ENCODE measurements at places on chromosomes 1 and 21.

DNA sequence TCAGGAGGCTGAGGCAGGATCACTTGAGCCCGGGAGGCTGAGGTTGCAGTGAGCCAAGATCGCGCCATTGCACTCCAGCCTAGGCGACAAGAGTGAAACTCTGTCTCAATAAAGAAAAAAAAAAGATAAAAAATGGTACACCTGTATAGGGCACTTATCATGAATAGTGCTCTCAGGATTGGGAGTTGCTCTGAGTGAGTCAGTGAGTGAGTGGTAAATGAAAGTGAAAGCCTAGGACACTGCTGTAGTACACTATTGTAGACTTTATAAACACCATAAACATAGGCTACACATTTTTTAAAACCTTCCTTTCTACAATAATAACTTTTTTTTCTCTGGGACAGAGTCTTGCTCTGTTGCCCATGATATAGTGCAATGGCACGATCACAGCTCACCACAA, 16.8 kb downstream of the PHTF1 start:
- no peak for DNase-seq

GRCh38 chr1:8679395-8679800, 138.0 kb downstream of the RERE start:
- DNase-seq, result no peak

GRCh38 chr1:36055706-36056105, 28.2 kb upstream of the TEKT2 start:
- DNase-seq, result no peak

GRCh38 chr1:151985768-151986167, 7.9 kb downstream of the S100A10 start:
- DNase-seq, result no peak

GRCh38 chr1:22662318-22662717, 9.3 kb downstream of the C1QB start:
- no peak for DNase-seq

GRCh38 chr1:153848805-153849204, 73.6 kb downstream of the SLC27A3 start:
- DNase-seq, result no peak

DNA sequence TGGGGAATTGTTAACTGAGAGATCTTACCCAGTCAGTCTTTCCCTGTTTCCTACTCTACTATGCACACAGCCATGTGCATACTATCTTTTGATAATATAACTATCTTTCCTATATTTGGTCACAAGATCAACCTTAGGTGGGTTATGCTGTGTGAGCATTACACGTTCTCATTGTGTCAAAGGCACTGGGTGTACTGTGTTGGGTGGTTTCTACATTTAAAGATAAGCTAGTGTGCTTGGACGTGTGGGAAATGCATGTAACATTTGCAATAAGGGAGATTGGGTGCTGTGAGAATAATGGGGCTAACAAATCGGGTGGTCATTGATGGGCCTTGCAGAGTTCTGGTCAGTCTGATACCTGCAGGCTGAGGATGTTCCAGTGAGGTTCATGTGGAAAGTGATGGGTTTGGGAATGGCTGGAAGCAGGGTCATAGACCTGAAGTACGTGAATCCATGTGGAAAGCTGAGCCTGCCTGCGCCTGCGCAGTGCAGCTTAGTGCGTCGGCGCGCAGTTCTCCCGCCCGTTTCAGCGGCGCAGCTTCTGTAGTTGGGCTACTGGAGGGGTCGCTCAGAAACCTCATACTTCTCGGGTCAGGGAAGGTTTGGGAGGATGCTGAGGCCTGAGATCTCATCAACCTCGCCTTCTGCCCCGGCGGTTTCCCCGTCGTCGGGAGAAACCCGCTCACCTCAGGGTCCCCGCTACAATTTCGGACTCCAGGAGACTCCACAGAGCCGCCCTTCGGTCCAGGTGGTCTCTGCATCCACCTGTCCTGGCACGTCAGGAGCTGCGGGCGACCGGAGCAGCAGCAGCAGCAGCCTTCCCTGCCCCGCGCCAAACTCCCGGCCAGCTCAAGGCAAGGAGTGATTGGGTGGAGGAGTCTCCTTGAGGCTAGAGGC, at the start of gene MSH4:
Gene MSH4, plus strand, starts transcription at position 507 of the 897 bp plus-strand sequence. Its CDS starts 104 bp downstream, at position 611.
- no peak for DNase-seq

DNA sequence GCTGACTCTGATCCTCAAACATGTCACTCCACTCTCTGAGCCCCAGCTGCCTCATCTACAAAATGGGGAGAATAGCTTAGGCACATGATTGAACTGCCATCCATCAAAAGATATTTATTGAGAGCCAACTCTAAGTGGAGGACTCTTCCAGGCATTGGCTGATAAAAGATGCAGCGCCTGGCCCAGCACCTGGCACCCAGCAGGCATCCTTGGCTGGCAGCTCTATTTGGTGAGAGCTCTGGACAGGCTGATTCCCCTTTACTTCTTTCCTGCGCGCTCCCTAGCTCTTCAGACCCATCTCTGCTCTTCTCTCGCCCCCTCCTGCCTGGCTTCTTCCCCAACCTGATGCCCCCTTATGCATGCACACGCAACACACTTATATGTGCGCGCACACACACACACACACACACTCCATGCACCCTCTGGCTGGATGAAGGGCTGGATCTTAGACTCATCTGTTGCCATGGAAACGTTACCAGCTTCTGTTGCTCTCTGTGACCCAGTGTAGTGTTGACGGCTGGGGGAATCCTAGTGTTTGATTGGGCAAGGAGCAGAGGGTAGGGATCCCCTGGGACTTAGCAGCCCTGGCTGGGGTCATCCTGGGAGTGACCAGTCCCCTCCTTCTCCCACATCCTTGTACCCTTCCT, 49.3 kb downstream of the VWA5B1 start:
- DNase-seq, result no peak

DNA sequence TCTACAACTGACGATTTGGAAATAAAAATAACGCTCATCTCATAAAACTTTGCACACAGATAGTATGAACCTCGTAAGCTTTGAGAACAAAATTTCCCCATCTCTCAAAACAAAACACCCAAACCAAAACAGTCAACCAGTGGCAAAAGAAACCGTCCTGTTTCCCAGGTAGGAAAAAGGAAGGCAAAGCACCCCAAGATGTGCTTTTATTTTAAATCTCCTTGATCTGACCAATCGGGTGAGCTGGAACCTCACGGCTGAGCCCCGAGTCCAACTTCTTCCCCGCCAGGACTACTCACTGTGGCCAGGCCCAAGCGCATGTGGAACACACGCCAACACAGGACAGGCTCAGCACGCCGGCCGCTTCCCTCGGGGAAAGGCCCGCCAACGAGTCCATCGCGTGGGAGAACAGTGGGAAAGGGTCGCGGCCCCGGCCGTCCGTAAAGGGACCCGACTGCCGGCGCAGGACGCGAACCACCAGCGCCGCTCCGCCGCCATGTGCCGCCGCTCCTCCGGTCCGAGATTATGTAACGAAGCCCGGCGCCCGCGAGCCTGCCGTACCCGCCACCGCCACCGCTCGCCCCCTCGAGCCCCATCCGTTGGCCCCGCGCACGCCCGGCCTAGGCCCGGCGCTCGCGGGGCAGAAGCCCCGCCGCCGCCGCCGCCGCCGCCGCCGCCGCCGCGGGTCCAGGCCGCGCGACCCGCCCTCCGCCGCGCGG, 759 bp downstream of the AHCTF1 start:
- DNase-seq, result no peak

GRCh38 chr1:113291777-113292602, 98.3 kb upstream of the MAGI3 start:
- DNase-seq, result no peak

- DNase-seq, result no peak
Observed at GRCh38 chr1:3721955-3722465, 30.2 kb upstream of the CCDC27 start.

DNA sequence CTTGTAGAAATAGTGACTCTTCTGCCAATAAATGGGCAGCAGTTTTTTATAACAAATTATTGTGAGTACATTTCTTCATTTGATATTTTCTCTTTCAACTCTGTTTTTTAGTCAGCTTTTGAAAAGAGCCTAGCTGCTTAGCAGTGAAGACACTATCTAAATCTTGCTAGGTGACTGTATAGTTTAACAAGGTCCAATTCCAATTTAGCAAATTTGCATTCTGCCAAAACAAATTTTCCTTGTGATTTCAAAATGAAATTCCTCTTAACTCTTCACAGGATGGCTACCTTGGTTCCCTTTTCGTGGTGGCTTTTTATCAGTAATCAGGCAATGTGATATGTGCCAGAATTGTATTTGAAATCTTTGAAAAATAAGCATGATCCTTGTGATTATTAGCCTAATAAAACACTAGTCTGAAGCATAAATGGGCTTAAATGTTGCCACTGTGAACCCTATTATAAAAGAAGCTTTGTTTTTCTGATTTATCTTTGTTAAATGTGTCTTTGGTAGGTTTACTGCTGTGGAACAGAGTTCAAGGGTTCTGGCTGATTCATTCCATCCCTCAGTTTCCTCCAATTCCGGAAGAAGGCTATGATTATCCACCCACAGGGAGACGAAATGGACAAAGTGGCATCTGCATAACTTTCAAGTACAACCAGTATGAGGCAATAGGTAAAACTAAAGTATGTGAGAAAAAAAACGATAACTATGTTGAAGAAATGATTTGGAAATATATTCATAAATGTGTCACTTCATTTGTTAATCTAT, 12.2 kb downstream of the DNASE2B start:
- DNase-seq, result no peak

- DNase-seq, result no peak
Observed at GRCh38 chr1:1895456-1896336, 4.8 kb upstream of the GNB1 start.

- no peak for DNase-seq
Observed at GRCh38 chr1:219568733-219569132, 44.2 kb downstream of the ZC3H11B start.

- no peak for DNase-seq
Observed at GRCh38 chr1:182278144-182279054, 113.2 kb downstream of the GLUL start.

GRCh38 chr1:235835226-235835625, 31.5 kb downstream of the LYST start:
- peak; percentile 35 for DNase-seq

DNA sequence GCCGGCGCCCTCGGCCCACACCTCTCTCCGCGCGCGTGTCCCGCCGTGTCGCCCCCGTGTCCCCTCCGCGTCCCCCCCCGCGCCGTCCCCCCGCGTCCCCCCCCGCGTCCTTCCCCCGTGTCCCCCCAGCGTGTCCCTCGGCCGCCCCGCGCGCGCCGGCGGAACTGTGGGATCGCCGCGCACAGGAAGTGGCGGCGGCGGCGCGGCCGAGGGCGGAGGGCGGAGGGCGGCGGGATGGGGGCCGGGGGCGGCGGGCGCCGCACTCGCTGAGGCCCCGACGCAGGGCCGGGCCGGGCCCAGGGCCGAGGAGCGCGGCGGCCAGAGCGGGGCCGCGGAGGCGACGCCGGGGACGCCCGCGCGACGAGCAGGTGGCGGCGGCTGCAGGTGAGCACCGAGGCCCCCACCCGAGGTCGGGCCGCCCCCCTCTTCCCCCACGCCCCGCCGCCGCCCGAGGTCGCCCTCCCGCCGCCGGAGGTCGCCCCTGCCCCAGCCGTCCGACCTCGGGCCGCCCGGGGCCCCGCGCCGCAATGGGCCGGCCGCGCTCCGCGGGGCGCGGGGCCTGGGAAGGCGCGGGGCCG, at the start of gene AGPAT3:
Gene AGPAT3, plus strand, starts transcription at position 262 of the 578 bp plus-strand sequence. CDS start 94,459 bp downstream, outside the sequence.
- DNase-seq, result no peak

DNA sequence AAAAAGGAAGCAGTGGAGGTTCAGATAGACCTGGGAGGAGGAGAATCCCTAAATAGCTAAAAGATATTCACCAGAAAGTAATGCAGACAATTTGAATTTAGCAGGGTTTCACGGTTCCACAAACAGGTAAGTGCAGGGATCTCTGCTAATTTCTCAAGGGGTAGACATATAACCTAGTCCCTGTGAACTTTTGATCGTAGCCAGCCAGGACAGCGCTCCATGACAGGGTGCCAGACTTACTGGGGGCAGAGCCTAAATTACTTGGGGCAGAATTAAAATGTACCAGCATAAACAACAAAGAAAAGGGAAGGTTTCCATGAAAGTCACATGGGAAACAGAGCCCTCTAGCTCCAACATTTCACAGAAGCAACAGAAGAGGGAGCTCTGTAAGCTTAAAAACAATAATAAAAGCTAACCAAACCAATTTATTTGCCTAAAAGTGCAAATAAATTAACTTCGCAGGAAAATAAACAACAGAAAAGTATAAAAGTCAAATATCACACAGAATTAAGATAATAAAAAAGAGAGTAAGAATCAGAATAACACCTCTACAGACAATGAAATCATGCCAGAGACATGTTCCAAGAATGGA, 198.3 kb downstream of the DUSP10 start:
- peak; percentile 35 for DNase-seq

DNA sequence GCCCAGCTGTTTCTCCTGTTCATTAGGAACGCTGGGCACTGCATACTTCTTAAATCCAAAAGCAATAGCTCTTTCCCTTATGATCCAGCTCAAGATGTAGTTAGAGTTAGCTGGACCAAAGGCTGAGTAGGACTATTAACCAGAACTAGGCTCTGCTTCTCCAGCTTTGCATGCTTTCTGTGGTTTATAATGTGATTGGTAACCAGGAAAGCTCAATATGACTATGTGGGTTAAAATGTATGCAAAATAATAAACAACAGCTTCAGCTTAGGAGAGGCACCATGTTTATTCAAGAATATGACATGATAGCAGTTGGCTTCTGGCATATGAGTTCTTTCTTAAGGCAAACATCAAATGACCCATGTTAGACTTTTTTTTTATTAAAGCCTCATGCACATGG, 73.8 kb downstream of the LYPLAL1 start:
- DNase-seq, result no peak

DNA sequence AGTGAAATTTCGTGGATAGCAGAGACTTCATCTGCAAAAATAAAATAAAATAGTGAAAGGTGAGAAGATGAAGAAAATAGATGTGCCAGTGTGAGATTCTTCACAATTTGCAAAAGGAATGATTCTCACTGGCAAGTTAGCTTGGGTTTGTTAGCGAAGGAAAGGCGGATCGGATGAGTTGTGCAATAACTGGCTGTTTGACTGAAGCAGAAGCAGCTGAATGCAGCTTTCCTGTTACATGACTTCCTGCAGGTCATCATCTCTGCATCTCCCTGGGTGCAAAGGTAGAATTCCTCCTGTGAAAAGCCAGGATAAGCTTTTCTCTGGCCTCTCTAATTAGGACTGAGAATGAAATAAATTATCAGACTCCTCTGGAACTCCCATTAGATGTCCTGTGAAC, 263.1 kb upstream of the CHRM3 start:
- DNase-seq, result no peak

DNA sequence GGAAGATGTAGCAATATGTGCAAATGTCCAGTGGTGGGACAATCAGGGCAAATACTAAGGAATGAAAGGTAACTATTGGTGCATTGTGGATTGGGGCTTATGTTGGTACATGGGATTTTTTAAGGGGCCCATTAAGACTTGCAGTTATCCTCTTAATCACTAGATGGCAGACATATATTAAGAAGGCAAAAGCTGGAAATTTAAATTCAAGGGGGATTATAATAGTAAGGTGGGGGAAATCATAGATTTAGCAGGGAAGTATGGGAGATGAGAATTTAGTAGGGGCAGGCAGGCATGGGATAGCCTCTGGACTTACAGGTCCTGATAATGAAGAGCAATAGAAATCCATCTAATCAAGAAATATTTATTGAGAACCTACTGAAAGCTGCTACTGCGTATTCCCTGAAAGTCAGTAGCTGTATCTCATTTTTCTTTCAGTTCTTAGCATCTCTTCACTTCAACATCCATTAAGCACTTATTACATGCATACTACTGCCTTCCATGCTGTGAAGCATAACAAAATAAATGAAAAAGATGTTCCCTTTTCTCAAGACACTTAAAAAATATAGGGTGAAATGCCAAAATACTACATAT, 251.8 kb downstream of the CRB1 start:
- no peak for DNase-seq

Data from NCI-H2029 treated with DMSO at 0.1 percent for 48 hours (cell line).